ENCODE measurements at places on chromosomes 7 and 10. TPM values are rescaled to one million over a fixed set of nuclear protein-coding genes. Genes with fewer than 3 reads are reported as not detected.

DNA sequence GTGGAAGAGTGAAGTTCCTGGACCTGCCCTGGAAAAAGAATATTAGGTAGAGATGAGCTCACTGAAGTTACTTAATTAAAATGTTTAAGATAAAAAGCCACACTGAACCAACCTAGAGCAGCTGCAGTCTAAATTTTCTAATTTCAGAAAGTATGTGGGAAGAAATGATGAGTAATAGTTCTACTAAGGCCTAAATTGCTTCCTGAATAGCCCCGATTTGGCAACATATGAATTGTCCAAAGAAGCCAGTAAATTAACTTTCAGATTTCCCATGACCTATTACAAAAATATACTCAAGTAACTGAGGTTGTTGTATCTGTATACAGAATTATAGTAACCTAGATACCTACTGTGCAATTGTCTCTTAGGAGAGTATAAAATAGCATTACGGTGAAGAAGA is 312.6 kb downstream of the IPMK start:
- no peak for DNase-seq

- no peak for DNase-seq
These were observed 230.4 kb downstream of the ADK start for GRCh38 chr10:74381291-74381853.

- DNase-seq: no peak
These were observed 166.9 kb downstream of the MYOF start for GRCh38 chr10:93315246-93315645.

GRCh38 chr10:110919971-110920881 is 822 bp downstream of the SHOC2 start:
- no peak for DNase-seq

DNA sequence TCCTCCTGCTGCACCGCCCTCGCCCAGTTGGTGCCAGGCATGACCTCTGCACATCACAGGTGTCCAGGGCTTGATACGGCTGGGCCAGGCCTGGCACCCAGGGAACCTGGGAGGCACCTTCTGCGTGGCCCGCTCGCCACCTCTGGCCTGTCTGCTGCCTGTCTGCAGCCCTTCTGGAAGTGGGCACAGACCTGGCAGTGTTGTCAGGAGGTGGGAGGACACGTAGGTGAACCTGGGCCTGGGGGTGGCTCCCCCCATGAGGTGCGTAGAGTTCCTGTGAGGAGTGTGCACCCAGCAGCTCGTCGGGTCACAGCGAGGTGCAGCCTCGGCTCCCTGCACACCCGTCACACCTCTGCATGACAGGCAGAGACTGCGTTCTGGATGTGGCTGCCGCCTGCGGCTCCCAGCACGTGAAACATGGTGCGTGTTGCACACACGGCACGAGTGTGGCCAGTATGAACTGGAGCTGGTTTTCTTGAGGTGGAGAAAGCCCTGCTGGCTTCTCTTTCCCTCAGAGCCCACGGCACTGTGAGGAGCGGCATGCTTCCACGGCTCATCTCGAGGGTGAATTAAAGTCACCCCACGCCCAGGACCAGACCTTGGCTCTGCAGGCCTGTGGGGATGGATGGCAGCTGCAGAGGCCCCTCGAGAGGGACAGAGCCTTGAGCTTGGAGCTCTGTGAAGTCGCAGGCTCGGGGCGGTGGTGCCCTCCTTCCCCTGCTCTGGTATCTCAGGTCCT is 24.8 kb downstream of the INPP5A start:
- DNase-seq: no peak

GRCh38 chr7:6171532-6172223 is 100.7 kb downstream of the CYTH3 start:
- peak; percentile 38 for DNase-seq

GRCh38 chr7:17142831-17143541 is 155.5 kb upstream of the AHR start:
- DNase-seq: no peak

DNA sequence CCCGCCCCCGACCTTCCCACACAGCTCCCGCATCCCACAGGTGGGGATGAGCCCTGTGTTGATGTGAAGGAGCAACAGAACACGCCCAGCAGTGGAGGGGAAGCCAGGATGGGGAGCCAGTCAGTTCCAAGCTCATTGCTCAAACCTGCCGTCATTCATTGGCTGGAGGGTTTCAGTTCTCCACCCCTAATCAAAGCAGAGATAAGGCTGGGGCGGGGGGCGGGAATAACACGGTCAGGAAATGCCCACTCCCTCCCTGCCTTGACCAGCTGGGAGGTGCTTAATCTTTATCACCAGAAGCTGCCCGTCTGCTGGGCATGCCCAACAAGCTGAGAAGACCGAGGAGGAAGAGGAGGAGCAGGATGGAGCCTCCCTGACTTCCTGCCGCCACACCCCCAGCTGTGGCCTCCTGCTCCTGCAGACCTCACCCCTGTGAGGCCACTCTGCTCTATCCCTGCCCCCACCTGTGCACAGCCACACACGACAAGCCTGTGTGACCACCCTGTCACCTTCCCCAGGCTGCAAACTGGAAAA is 265.1 kb downstream of the ZEB1 start:
- no peak for DNase-seq

DNA sequence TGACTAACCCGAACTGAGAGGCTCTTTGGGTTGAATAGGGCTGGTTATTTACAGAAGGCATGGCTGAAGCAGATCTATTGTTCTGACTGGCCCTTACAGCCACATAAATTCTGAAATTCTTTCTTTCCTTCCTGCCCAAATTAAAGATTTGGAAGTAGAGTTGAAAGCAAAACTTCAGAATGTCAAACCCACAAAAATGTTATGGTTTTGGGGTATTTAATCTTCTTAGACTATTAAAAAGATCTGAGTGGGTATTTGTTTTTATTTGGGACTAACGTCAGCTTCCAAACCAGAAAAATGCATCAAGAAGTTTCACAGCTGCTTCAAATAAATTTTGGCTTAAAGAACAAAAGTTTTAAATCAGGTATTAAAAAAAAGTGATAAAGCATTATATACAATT is 124.5 kb downstream of the AHR start:
- DNase-seq: no peak

GRCh38 chr7:150407588-150408392 is 28.7 kb downstream of the ZNF775 start:
- DNase-seq: no peak

GRCh38 chr7:1227814-1228544 is 4.7 kb upstream of the UNCX start:
- DNase-seq: peak; percentile 57

DNA sequence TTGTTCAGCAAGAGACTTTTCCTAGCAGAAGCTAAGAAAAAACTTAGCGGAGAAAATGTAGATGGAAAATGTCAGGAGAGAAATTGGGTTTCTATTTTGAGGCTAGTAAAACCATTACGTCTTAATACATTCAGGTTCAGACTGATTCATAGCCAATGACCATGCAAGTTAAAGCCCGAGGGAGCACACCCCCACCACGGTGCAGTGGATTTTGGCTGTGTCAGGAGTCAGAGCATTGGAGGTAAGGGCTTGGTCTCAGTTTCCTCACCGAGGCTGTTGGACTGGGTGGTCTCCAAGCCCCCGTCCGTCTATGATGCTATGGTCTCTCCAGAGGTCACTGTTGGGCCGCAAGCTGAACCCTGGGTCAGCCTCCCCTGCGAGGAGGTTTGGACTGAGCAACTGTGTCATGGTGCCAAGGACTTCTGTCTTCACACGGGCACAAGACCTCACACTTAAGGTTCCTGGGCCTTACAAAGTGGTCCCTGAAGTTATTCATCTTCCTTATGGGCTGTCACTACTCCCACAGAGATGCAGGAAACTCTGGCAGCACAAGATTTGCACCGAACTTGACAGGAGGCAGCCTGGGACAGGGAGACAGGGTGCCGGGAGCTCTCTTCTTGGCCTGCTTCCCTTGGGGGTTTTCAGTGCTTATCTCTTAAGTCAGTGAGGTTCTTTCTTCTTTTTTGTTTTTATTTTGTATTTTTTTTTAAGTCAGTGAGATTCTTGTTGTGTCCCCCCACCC is 186.8 kb downstream of the PHTF2 start:
- DNase-seq: no peak

GRCh38 chr10:120715171-120715570 is 136.0 kb upstream of the WDR11 start:
- DNase-seq: no peak

- no peak for DNase-seq
These were observed 162.2 kb upstream of the WDR11 start for GRCh38 chr10:120688928-120689327.

DNA sequence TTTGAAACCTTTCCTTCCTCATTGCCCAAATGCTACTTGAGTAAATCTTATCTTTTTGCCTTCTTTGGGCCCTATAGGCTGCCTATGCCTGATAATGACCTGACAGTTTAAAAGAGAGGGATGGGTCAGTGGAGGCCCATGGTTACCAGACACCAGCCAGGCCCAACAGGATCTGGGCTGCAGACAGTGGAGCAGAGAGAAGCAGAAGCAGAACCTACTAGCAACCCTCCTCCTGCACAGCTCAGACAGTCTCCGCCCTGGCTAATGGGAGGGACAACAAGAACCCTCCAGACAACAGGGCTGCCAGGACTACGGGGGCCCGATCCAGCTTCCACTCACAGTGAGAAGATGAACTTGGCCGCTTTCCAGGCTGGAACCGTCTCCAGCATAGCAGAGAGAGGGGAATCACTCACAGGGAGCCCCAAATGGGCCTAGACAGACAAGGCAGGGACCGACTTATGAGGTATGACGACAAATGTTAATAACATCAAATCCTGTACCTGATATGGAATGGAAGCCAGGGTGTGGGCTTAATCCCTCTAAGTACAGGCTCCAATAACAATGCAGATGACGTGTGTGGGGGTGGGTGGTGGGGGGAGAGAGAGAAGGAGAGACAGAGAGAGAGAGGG is 31.7 kb upstream of the DGKI start:
- DNase-seq: no peak

DNA sequence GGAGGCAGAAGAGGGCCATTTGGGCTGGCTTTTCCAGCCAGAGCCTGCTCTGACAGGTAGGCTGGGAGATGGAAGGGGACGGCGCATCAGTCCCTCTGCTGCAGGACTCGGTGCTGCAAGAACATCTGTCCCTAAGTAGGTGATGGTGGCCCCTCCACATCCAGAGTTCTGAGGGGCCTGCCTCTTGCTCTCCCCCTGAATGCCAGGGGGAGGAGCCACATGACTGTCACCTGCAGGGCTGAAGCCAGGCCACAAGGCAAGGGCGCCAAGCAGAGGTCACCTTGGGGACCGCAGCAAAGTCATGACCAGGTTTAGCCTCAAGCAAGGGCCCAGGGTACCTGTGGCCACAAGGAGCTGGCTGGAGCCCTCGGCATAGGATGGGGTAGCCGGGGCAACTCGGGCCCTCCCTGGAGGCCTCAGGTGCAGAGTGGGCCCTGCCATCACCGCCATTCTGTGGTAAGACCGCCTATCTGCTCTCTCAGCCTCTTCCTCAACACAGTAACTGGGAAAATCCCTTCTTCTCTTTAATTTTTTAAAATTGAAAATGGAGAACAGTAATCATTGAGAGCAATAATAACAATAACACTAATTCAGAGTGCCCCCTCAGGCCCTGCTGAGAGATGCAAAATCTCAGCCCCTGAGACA is 99.3 kb downstream of the FAM53B start:
- DNase-seq: no peak

DNA sequence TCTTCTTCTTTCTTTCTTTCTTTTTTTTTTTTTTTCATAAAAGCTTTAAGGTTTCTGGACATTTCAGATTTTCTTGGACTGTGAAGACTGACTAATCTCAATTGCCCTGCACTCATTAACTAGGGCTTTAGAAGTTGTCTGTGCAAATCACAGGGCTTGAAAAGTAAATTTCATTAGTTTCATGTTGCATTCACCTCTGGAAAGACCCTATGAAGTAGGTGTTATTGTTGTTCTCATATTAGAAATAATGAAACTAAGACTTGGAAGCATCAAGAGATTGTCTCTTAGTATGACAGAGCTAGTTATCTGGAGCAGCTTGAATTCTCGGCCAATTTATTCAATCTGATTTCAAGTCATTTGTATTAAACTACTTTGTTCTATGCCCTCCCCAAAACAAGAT is 28.2 kb upstream of the SEMA3D start:
- no peak for DNase-seq

- no peak for DNase-seq
These were observed 411.2 kb upstream of the KLF6 start for GRCh38 chr10:4196183-4196582.

DNA sequence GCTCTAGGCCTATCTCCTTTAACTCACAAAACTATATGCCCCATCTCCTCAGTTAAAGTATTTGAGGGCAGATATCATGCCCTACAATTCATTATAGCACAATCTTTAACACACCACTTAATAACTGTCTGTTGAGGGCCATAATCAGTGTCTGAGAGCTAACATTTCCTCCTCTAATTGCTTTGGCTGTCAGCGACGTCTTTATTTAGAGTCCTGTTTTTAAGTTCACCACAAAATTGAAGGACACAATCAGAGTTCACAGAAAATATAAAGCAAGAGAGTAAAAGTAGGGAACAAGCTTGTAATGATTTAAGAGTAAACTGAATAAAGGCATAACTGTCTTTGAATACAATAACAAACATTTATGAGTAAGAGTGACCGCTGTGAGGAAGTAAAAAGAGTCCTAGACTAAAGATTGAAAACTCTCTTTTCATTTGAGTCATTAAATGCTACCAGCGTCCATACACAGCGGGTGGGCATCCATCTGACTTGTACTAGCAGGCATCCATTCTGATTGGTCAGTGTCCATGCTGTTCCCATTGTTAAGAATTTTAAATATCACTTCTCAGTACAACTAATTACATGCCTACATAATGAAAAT is 38.4 kb upstream of the ABCB4 start:
- DNase-seq: no peak

GRCh38 chr7:8305625-8306388 is 43.8 kb upstream of the ICA1 start:
- no peak for DNase-seq

GRCh38 chr10:133132473-133133291 is 27.3 kb upstream of the KNDC1 start:
- no peak for DNase-seq

GRCh38 chr10:21458126-21458871 is 67.2 kb downstream of the SKIDA1 start:
- DNase-seq: no peak

DNA sequence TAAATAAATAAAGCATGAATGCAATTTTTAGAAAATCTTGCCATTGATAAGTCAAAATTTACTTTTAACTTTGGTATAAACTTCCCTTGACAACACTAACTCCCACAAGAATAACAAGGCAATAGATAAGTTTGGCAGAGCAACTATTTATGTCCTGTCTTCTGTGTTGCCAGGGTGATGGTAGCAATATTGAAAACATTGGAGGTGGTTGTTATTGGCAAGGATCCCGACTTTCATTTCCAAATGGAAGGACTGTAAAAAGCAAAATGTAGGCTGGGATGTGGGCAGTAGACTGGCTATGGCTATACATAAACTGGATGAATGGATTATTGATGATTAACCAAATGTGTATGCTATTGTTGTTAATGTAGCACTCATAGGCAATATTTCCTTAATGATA is 134.9 kb upstream of the CACNA2D1 start:
- DNase-seq: no peak

COL17A1 gene
- total RNA-seq: 1.9 TPM

GIMAP2 gene
- not detected for total RNA-seq

MEST gene
- 283 TPM for total RNA-seq

TRIM8 gene
- total RNA-seq: 38.8 TPM

C1QL3 gene
- total RNA-seq: 1.3 TPM

PLEKHS1 gene
- not detected for total RNA-seq
